Epithelial cell of proximal tubule (primary cell): ENCODE measurements at places on chromosomes 13 and 19. TPM values are rescaled to one million over a fixed set of nuclear protein-coding genes. Genes with fewer than 3 reads are reported as not detected.

Gene PPFIA3
- total RNA-seq, result 1.7 and 3.3 TPM in 2 replicates

Gene POU4F1
- total RNA-seq, result under 0.01 TPM in 1 of 2 replicates, not detected in the other

Gene CXCL17
- not detected in 2 replicates for total RNA-seq

Gene KASH5
- total RNA-seq, result 0.06 TPM in 1 of 2 replicates, not detected in the other

Gene CGB1
- not detected in 2 replicates for total RNA-seq

Gene NALCN
- total RNA-seq, result 0.35 and 3.8 TPM in 2 replicates

Gene ZNF112
- total RNA-seq, result 2.8 and 3.2 TPM in 2 replicates

Gene PRTN3
- not detected in 2 replicates for total RNA-seq

Gene CFAP97D2
- not detected in 2 replicates for total RNA-seq

Gene CCDC8
- 14.0 and 14.1 TPM in 2 replicates for total RNA-seq

Gene ZNF223
- total RNA-seq, result 3.3 TPM in 2 replicates

GRCh38 chr13:44347949-44348348 is 25.7 kb upstream of the SERP2 start:
- no peak for DNase-seq

GRCh38 chr13:39379667-39380655 is 223.0 kb downstream of the LHFPL6 start:
- DNase-seq, result no peak

DNA sequence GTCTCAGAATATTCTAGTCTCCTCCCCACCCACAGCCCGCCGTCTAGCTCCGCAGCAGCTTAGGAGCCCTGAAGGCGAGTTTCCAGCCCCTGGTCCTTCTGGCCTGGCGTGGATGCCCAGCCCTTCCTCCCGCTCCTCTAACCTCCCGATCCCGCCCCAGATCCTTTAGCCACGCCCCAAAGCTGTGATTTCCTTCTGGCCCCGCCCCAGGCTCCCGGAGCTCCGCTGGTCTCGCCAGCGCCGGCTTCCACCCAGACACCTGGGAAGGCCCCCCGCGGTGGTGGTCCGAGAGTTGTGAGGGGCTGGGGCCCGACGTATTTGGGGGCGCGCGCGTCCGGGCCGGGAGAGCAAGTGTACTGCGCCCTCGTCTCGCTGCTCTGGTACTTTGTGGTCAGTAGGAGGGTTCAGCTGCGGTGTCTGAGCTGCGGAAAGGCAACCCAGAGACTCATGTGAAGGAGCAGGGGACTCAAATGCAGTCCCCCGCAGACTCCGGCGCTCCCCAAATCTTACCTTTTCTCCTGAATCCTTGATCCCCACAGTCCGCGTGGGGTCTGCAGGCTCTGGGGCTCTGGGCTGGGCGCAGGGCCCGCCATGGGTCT is at the start of gene CGB7:
Gene CGB7, minus strand, starts transcription at position 114 of the 599 bp plus-strand sequence. CDS start 2,374 bp downstream, outside the sequence.
- no peak for DNase-seq

- no peak for DNase-seq
Observed at GRCh38 chr13:33110713-33111413, 94.6 kb downstream of the KL start.

GRCh38 chr13:43307921-43308433 is 284.6 kb downstream of the DNAJC15 start:
- DNase-seq, result peak; percentile 63

GRCh38 chr19:15672580-15673175 is at the start of gene CYP4F12:
Gene CYP4F12, plus strand, starts transcription at chr19:15673087. Its CDS starts 443 bp downstream, at chr19:15673530.
- DNase-seq, result no peak

- peak; percentile 39 for DNase-seq
Observed at GRCh38 chr13:45500492-45501174, 35.9 kb downstream of the COG3 start.

GRCh38 chr19:49339301-49340068 is 4.3 kb downstream of the CD37 start:
- no peak for DNase-seq
